T-cell (primary cell): ENCODE measurements at places on chromosomes 6 and 20.

- no peak for DNase-seq
These were observed 7.5 kb upstream of the HRH3 start for GRCh38 chr20:62227591-62227976.

DNA sequence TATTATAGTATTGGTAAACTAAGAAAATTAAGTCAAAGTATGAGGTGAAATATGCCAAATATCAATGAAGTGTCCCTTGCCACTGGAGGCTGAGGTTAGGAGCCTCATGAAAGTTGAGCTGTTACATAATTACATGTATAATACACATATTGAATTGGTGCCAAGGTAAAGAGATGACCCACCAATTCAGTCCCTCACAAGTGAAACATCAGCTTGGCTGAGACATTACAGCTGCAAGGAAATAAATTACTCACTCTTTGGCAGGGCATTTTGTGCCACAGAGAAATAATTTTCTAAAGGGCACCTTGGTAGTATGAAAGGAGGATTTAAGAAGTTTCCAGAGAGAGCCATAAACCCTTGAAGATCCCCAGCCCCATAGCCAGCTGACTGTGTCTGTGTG, 127.4 kb downstream of the ADGRG6 start:
- no peak for DNase-seq

GRCh38 chr6:170188571-170189001, 102.3 kb downstream of the DLL1 start:
- no peak for DNase-seq

- no peak for DNase-seq
These were observed 72.3 kb downstream of the SIM1 start for GRCh38 chr6:100392423-100392822.

GRCh38 chr20:38890497-38890818, 35.8 kb upstream of the FAM83D start:
- DNase-seq, result no peak

GRCh38 chr6:11614534-11615213, 77.1 kb downstream of the TMEM170B start:
- DNase-seq, result no peak

GRCh38 chr20:4548552-4548951, 173.2 kb upstream of the PRND start:
- no peak for DNase-seq
